ENCODE measurements at places on chromosomes 4 and X. TPM values are rescaled to one million over a fixed set of nuclear protein-coding genes. Genes with fewer than 3 reads are reported as not detected.

DNA sequence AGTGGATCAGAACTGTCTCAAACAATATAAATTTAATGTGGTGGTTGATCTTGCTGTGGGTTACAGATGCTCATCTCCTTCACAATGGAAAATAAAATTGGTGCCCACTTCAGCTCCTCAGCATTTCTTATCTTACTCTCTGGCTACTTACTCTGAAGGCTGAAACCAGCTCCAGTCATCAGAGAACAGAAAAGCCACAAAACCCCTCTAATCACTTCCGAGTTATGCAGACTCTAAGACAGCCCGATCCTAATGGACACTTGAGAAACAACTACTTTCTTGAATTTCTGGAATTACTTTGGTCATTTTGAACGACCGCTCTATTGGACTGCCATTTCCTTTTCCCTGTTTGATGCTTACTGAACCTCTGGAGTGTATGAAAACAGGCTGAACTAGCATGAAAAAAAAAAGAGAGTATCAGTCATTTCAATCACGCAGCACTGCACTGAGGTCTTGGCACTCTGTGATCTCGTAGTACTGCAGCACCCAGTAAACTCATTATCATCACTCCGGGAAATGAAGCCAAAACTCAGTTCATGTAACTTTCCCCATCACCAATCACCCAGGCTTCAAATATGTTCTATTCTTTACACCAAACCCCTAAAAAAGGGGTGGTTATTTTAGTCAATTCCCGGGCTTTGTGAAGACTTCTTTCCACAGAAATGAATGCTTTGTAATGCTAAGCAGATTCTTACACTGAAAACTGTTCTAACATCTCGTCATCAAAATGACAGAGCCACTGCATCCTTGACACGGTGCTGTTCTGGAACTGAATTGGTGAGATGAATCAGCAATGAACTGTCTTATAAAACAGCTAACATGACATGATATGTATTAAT lies 54.5 kb downstream of the TSPAN5 start:
- H3K4me1 ChIP-seq: peaks cover 6% of the 10 kb centered on the region
- DNase-seq: no peak
- no peaks in the 10 kb centered on the region for H3K27me3 ChIP-seq
- H3K27ac ChIP-seq: no peak overlapping the region

The HMX1 gene
- polyA plus RNA-seq: not detected

DNA sequence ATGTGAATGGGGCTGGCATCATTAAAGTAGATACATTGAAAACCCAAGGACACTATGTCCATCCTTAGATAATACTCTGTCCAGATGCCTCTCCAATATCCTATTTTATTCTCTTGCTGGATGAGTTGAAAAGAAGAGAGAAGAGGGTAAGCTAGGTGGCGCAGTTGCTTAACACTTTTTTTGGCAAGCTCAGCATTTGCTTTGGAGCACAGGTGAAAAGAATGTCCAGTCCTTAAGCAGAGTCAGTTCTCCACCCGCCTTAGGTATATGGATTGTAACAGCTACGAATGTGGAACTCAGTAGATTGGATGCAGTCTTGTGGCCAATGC lies 208.4 kb downstream of the NWD2 start:
- H3K27ac ChIP-seq: no peak overlapping the region
- H3K4me3 ChIP-seq: peak overlapping the region; percentile 47
- no peaks in the 10 kb centered on the region for H3K36me3 ChIP-seq
- no peaks in the 10 kb centered on the region for H3K27me3 ChIP-seq
- no peak for DNase-seq
- H3K4me1 ChIP-seq: peaks cover 1% of the 10 kb centered on the region

The HTATSF1 gene
- polyA plus RNA-seq: 66.6 TPM

- H3K27ac ChIP-seq: no peak overlapping the region
- no peak overlapping the region for H3K4me3 ChIP-seq
- no peaks in the 10 kb centered on the region for H3K36me3 ChIP-seq
- no peak for DNase-seq
- no peaks in the 10 kb centered on the region for H3K27me3 ChIP-seq
Observed at GRCh38 chr4:151627491-151627890, 133.3 kb downstream of the GATB start.

- no peak for DNase-seq
- H3K4me1 ChIP-seq: no peaks in the 10 kb centered on the region
- no peaks in the 10 kb centered on the region for H3K36me3 ChIP-seq
- H3K27ac ChIP-seq: no peak overlapping the region
- H3K27me3 ChIP-seq: no peaks in the 10 kb centered on the region
- no peak overlapping the region for H3K4me3 ChIP-seq
Observed at GRCh38 chrX:128698573-128699181, 646.5 kb upstream of the ACTRT1 start.
